SJSA1 (cell line): ENCODE measurements at places on chromosomes 5 and 9. TPM values are rescaled to one million over a fixed set of nuclear protein-coding genes. Genes with fewer than 3 reads are reported as not detected.

GRCh38 chr9:82763656-82764055 lies 299.3 kb downstream of the RASEF start:
- DNase-seq: no peak

GRCh38 chr5:170301981-170302652 lies 4.5 kb upstream of the LCP2 start:
- DNase-seq: no peak

DNA sequence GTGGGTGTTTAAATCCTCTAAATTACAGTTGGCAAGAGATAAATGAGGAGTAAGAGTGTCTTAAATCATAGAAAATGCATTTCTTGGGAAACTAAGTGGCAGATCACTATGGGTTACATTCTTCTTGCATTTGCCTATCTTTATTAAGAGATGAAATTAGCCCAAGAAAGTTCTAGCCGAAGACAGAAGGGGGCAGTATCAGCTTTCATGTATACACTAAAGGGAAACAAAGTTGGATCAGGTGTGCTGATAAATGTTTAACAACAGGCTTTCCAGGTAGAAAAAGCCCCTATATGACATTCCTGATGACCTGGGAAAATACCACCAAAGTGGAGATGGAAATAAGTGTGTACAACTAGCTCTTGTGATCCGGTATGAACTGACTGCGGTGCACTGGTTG lies 81.9 kb upstream of the TLR4 start:
- no peak for DNase-seq

Gene MARCOL
- not detected in 2 replicates for total RNA-seq

Gene ACTL7B
- total RNA-seq: not detected in 2 replicates

Gene OGN
- total RNA-seq: not detected in 2 replicates

Gene IFNK
- total RNA-seq: not detected in 2 replicates

Gene PCDHB12
- 1.8 and 6.2 TPM in 2 replicates for total RNA-seq
